Bronchial smooth muscle cell (primary cell): ENCODE measurements at places on chromosomes 5 and 9. TPM values are rescaled to one million over a fixed set of nuclear protein-coding genes. Genes with fewer than 3 reads are reported as not detected.

G3BP1 gene
- 89.2 and 113 TPM in 2 replicates for total RNA-seq

RLN2 gene
- not detected in 2 replicates for total RNA-seq

SQSTM1 gene
- 1,109 and 1,170 TPM in 2 replicates for total RNA-seq

C5 gene
- total RNA-seq: 3.9 and 5.7 TPM in 2 replicates

ADAMTS12 gene
- 4.3 and 9.8 TPM in 2 replicates for total RNA-seq

SYK gene
- total RNA-seq: under 0.01 TPM in 1 of 2 replicates, not detected in the other

SH3TC2 gene
- total RNA-seq: 0.34 and 3.6 TPM in 2 replicates

LECT2 gene
- not detected in 2 replicates for total RNA-seq

ITK gene
- total RNA-seq: under 0.01 TPM in 1 of 2 replicates, not detected in the other

FGF10 gene
- 0.26 and 0.79 TPM in 2 replicates for total RNA-seq

NR2F1-AS1 gene
- total RNA-seq: 35.8 and 43.1 TPM in 2 replicates

ADAMTSL1 gene
- total RNA-seq: 37.5 and 190 TPM in 2 replicates

KLF9 gene
- 18.8 and 22.5 TPM in 2 replicates for total RNA-seq

FAM219A gene
- total RNA-seq: 2.8 and 3.5 TPM in 2 replicates

OR2V1 gene
- under 0.01 TPM in 1 of 2 replicates, not detected in the other for total RNA-seq

ARSI gene
- 9.9 and 16.3 TPM in 2 replicates for total RNA-seq

PCDHA8 gene
- 0.16 and 0.17 TPM in 2 replicates for total RNA-seq

TTC23L gene
- 0.16 and 0.52 TPM in 2 replicates for total RNA-seq

KYAT1 gene
- 8.4 and 8.7 TPM in 2 replicates for total RNA-seq

OBP2B gene
- total RNA-seq: not detected in 2 replicates

F2RL1 gene
- 5.6 and 6.0 TPM in 2 replicates for total RNA-seq

CAMK2A gene
- total RNA-seq: 0.47 and 0.69 TPM in 2 replicates

PTGES gene
- 48.9 and 74.7 TPM in 2 replicates for total RNA-seq

C9orf50 gene
- under 0.01 TPM in 2 replicates for total RNA-seq

GABRB2 gene
- total RNA-seq: not detected in 2 replicates

SUSD3 gene
- 0.32 and 0.94 TPM in 2 replicates for total RNA-seq

ITGA2 gene
- 8.3 and 29.0 TPM in 2 replicates for total RNA-seq

OGN gene
- 43.5 and 59.9 TPM in 2 replicates for total RNA-seq

NEUROG1 gene
- not detected in 2 replicates for total RNA-seq

ATOX1 gene
- 85.0 and 99.2 TPM in 2 replicates for total RNA-seq

KCNN2 gene
- 0.16 TPM in 1 of 2 replicates, not detected in the other for total RNA-seq

SPATA31A1 gene
- not detected in 2 replicates for total RNA-seq

FAM151B gene
- total RNA-seq: 3.9 and 6.9 TPM in 2 replicates

CCNJL gene
- under 0.01 and 0.09 TPM in 2 replicates for total RNA-seq

NTRK2 gene
- total RNA-seq: under 0.01 and 0.26 TPM in 2 replicates

DDX4 gene
- not detected in 2 replicates for total RNA-seq

ZNF454 gene
- total RNA-seq: 2.8 and 3.0 TPM in 2 replicates

NME5 gene
- total RNA-seq: 2.7 and 3.9 TPM in 2 replicates
